Globus pallidus (tissue), 1 donor: ENCODE measurements at places on chromosomes 3 and 15.
A peak's percentile ranks its signal among the peaks of the same experiment; 100 is the strongest.

DNA sequence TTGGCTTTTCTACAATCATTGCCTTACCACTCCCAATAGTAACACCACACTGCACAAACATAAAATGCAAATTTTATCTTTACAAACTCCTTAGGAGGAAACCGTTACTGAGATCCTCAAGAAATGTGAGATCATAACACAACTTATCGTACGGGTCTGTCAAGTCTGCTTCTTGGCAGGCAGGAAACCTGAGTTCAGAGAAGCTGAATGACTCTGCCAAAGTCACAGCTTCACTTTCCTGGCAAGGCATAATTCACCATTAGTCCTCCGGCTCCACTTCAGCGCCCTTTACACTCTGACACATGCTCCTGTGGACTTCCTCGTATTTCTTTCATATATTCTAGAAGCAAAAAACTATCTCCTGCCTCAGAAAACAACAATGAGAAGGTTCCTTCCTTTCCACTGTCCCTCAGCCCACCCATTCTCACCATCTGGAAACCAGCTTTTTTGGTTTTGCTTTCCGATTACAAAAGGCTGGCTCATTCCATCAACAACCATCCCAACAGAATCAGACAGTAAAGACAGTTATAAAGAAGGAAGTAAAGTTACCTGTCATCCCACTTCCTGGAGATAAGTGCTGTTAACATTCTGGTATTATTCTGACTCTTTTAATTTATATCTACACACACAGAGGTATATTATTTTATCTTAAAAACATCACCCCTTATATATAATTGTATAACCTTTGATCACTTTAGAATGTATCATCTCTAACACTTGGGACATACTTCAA is 223.4 kb downstream of the STT3B start:
- DNase-seq = no peak

DNA sequence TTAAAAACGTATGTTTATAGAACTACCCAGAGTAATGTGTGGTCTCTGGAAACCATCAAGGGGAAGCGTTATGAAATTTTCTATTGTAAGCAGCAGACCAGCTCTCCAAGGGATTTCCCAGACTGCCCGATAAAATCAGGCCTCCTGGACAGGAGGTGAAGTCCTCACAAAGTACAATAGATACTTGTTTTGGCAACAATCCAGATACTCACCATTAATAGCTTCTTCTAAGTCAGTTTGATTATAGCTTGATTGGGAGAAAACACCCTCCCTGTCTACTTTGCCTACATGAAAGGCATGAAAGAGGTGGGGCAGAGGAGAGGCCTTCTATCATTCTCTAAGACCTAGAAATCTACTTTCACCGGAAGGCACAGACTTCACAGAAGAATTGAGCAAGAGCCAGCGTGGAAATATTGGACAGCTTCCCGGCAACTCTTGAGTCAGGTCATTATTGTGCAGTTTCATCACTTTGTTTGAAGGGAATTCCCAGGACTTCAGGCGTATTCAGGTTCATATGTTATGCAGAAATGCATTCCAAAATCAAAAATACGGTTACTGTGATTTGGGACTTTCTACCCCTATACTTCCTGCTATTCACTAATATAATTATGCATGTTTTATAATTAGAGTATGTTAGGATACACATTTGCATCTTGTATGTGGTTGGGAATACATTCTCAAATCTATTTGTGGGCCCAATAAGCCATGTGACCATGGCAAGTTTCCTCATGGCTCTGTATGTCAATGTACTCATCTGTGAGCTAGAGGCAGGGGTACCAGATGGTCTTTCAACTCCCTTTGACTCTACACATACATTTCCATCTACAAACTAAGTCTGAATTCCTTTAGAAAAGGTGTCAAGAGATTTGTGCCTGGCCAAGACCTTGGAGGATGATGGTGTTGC is 103.5 kb downstream of the CD47 start:
- no peak for DNase-seq

DNA sequence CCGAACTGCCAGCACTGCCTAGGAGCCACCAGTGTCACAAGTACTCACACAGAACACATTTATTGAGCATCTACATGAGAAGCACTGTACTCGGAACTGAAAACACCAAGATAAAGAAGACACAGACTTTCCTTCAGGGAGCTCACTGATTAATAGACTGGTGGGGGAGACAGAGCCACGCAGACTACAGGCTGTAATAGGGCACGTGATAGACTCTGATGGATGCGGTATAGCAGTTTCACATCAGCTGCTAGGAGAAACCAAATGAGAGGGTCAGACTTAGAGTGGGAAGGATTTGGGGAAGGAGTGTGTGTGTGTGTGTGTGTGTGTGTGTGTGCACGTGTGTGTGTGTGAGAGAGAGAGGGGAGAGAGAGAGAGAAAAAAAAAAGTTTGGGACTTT is 12.1 kb downstream of the EPHB1 start:
- DNase-seq = no peak

GRCh38 chr3:151135541-151136337 is 50.3 kb downstream of the MED12L start:
- no peak for DNase-seq

DNA sequence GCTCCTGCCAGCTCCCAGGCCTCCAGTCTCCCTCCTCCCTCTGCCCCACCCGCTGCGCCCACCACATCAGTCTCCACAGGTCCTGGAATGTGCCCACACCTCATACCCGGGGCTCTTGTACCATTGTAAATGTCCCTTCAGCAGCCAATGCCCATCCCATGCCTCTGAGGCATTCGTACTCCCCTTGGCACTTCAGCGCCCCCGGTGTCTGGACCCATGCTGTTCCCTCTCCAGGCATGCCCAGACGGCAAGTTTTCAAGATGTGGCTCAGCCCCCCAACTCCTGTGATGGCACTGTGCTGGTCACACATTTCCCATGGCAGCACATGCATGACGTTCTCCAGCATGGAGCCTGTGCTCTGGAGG is 13.3 kb downstream of the PLXND1 start:
- DNase-seq = no peak

GRCh38 chr3:150367757-150368156 is 40.3 kb upstream of the TSC22D2 start:
- no peak for DNase-seq

- DNase-seq = no peak
Measured at GRCh38 chr15:91733661-91734060, 119.8 kb upstream of the SLCO3A1 start.

- DNase-seq = no peak
Measured at GRCh38 chr3:52446631-52447511, 2.0 kb upstream of the SEMA3G start.

DNA sequence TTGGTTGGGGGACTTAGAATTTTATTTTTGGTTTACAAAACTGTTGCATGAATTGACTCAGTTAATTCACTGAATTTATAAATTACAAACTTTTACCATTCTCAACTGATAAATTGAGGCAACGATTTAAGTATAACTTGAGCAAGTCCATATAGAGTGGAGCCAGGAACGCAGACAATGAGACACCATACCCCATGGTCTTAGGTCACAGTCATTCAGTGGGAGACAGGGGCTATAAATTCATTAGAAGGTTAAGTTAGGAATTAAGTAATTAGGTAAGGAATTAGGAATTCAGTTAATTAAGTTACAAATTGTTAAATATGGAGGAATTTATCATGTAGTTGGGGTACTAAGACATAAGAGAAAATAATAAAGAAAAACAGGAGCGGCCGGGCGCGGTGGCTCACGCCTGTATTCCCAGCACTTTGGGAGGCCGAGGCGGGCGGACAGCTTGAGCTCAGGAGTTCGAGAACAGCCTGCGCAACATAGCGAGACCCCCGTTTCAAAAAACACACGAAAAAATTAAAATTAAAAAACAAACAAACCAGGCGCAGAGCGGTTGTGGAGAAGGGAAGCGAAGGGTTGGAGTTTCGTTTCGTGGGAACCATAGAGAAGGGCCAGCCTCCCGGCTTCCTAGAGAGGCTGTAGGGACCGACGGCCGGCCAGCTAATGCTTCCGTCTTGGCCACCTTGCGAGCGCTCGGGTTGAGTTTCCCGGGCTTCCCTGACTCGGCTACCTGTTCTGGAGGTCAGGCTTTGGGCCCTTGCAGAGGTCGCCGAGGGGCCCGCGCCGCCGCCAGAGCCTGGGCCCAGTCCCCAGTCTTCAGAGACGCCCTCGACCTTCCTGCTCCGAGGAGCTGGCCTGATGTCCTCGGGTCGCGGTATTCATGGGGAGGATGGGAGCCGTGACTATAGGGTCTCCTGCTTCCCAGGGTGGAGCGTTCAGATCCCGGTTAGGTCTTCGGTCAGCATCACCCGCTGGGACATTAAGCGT is at the start of gene ZNF619:
Gene ZNF619 (plus strand): TSS at position 645 of the 993 bp plus-strand sequence. CDS start 858 bp downstream, outside the sequence.
- peak; percentile 63 for DNase-seq

DNA sequence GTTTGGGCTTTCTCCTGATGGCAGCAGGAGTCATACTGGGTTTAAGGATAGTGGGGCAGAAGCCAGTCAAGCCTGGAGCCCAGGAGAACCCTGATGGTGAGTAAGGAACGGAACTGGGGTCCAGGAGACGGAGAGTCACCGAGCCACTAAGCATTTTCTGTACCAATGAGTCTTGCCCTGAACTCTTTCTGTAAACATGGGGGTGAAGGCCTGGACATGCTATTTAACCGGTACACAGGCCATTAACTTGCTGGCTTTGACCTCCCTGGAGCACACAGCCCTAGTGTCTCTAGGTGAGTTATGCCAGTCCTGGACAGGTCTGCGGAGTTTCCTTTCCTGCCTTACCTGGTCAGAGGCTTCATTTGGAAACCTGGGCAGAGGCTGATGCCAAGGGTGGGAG is 3.9 kb downstream of the SLC6A6 start:
- no peak for DNase-seq

- no peak for DNase-seq
Measured at GRCh38 chr15:59294574-59295260, 78.0 kb downstream of the MYO1E start.

GRCh38 chr3:126111566-126112475 is 27.9 kb upstream of the SLC41A3 start:
- no peak for DNase-seq

DNA sequence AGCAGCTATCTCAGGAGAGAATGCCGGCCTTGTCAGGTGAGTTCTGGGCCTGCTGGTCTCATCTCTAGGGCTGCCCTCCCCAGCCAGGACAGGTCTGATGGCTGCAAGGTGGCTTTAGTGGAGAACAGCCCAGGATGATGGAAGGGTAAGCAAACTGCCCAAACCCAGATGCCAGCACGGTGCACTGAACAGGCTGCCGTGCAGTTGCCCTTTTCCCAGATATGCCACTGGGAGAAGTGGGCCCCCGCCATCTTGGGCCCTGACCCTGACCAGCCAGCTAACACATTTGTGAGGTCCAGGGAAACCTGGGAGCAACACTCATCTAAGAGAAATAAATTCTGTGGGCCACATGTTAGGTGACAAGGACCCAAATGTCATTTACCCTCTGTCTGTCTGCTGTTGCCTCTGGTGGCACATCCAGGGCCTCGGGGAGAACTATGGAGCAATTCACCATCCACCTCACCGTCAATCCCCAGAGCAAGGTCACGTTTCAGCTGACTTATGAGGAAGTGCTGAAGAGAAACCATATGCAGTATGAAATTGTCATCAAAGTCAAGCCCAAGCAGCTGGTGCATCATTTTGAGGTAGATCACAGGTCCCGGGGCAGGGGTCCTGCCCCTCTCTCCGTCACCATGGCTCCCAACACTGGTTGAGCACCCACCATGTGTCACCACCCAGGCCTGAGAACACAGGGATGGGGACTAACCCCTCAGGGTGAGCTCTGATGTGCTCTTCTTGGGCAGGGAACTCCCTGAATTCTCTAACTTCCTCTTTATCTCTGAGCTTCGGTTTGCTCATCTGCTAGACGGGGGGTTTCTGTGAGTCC is 1.8 kb downstream of the ITIH1 start:
- no peak for DNase-seq

GRCh38 chr3:14703128-14703750 is 28.3 kb downstream of the C3orf20 start:
- DNase-seq = no peak

DNA sequence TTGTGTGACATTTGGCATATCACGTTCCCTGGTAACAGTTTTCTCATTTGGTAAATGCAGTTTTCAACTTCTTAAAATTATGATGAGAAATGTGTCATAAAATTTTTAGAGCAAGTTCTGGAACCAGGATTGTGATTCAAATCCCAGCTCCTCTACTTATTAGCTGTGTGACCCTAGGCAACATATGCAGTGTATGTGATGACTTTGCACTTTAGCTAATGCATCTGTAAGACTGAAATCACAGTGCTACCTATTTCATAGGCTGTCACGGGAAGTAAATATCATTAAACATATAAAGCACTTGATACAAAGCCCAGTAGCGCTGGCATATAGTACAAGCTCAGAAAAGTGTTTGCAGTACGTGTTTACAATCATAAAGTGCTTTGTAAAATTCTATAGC is 419.4 kb downstream of the GRM7 start:
- no peak for DNase-seq
